Iris pigment epithelial cell (primary cell): ENCODE measurements at places on chromosomes 1 and 21.
A peak's percentile ranks its signal among the peaks of the same experiment; 100 is the strongest.

GRCh38 chr21:31908106-31909031 lies 35.5 kb downstream of the HUNK start:
- DNase-seq: peak; percentile 8

DNA sequence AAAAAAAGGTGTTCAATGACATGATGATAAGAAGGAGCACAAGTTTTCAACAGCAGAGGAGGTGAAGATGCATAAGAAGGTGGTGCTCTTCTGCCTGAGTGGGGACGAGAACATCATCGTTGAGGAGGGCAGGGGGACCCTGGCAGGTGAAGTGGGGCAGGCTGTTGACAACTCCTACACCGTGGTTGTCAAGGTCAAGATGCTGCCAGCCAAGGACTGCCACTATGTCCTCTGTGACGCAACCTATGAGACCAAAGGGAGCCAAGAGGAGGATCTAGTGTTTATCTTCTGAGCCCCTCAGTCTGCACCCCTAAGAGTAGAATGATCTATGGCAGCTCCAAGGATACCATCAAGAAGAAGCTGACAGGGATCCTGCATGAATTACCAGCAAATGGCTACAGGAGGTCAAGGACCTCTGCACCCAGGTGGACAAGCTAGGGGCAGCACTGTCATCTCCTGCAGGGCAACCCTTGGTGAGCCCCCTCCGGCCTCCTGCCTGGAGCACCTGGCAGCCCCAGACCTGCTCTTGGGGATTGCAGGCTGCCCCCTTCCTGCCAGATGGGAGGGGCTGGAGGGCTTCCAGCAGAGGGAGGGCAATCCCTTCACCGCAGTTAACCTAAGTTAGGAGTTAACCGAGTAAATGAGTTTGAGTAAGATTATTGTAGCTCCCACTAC lies 80.5 kb downstream of the ZNF281 start:
- no peak for DNase-seq

- peak; percentile 95 for DNase-seq
Observed at GRCh38 chr1:93672069-93672468, 9.6 kb downstream of the BCAR3 start.

GRCh38 chr1:205918955-205919746 lies 24.1 kb downstream of the SLC26A9 start:
- peak; percentile 83 for DNase-seq

GRCh38 chr1:183957216-183957830 lies 80.2 kb downstream of the COLGALT2 start:
- DNase-seq: no peak

DNA sequence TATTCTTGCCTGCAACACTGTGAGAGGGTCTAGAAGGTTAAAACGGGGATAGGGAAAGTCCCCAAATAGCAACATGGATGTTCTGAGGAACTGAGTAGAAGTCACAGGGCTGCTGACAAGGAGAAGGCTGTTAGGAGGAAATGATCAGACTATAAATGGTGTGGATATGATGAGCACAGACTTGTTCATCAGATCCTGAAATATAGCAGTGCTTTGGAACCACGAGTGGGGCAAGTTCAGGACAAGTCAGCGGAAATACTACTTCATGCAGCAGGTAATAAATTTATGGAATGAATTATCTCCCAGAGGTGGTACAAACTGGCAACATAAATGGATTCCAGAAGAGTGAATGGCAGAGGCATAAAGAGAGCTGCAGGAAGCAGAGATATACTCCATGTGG lies 3.2 kb upstream of the KIAA0040 start:
- DNase-seq: no peak
